ENCODE measurements at places on chromosomes 12 and 14.

GRCh38 chr12:71605039-71605438 is 58.6 kb downstream of the ZFC3H1 start:
- DNase-seq = no peak

GRCh38 chr12:97275728-97276590 is 186.6 kb upstream of the RMST start:
- no peak for DNase-seq

DNA sequence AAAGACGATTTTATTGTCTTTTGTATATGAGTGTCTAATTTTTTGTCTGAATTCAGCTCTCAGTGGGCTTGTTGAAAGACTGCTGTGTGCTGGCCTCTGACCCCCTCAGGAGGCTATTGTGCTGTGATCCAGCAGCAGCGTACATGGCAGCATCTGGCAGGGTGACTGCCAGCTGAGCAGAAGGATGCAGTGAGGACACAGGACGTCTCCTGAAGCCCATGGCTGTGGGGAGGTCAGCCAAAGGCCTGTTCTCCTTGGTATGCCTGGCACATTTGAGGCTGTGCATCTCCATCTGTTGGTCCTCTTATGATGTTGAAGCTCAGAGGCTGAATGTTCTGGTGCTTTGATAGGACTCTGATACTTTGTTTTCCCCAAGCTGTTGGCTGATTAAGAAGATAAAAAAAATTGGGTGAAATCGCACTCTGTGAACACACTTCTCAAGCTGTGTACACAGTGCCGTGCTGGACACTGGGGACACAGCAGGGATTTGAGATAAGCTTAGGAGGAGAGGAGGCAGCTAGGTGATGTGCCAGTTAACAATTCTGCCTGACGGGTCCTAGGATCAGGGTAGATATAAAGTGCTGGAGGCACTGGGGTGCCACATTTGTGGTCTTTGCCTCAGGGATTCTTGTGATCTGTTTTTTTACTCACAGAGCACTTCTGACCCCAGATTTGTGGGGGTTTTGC is 37.5 kb downstream of the EID3 start:
- DNase-seq = no peak

DNA sequence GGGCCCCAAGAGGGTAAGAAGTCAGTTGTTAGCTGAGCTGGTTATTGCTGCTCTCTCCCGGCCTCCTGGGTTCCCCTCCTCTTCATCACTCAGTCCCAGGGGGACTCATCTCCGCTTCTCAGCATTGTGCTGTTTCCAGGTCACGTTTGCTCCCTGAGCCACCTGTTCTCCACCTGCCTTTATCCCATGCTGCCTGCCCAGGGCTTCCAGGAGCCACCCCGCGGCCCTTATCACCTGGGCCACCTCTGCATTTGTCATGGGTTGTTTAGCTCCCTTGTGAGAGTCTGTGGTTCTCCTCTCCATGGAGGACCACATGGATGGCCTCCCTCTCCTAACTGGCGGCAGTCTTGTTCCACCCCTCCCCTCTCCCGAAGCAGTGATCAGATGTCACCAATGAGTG is 36.0 kb downstream of the SYNDIG1L start:
- DNase-seq = no peak

DNA sequence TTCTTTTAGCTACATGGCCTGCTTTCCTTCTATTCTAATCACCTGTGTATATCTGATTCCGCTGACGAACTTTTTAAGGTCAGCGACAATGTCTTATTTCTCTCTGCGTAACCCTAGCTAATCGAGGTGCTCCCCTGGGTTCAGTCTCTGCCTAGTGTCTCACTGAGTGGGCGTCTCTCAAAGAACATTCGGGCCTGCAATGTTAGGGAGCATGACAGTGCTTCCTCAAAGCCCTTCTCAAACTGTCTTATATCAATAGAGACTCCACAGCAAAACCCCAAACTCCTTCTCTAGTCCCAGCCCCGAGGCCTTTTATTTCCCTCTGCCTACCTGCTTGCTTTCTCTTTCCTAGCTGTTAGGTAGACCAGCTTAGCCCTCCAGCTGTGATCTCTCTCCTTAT is 13.7 kb upstream of the RPS6KL1 start:
- DNase-seq = no peak

GRCh38 chr12:47903151-47903611 is 1.6 kb downstream of the VDR start:
- no peak for DNase-seq

- DNase-seq = no peak
These were observed 63.9 kb upstream of the RMST start for GRCh38 chr12:97398704-97399103.

GRCh38 chr12:55694188-55694515 is 13.6 kb downstream of the ITGA7 start:
- DNase-seq = no peak

GRCh38 chr12:52119398-52120254 is 40.1 kb downstream of the SMIM41 start:
- no peak for DNase-seq

DNA sequence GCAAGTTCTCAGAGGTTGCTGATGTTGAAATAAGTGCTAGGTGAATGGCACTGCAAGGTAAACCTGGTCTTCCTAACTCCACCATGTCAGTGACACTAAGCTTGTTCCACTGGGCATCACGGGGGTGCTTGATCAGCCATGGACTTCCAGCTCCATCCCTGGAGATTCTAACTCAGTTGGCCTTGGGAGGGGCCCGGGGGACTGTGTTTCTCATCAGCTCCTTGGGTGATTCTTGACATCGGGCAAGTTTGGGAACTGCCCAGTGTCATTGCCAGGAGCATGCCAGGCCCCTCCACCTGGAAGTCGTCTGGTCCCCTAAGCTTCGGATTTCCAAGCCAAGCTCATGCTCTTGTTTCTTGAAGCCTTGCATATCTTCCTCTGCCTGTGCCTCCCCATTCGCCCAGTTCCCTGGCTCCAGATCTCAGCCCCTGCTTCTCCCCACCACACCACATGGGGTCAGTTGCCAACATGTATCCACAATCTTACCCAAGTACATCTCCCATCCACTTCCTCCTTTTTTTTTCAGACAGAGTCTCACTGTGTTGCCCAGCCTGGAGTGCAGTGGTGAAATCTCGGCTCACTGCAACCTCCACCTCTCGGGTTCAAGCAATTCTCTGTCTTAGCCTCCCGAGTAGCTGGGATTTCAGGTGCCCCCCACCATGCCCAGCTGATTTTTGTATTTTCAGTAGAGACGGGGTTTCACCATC is 30.7 kb upstream of the RFLNA start:
- DNase-seq = no peak

- no peak for DNase-seq
These were observed 166.6 kb upstream of the BCL2L14 start for GRCh38 chr12:11904124-11904523.

DNA sequence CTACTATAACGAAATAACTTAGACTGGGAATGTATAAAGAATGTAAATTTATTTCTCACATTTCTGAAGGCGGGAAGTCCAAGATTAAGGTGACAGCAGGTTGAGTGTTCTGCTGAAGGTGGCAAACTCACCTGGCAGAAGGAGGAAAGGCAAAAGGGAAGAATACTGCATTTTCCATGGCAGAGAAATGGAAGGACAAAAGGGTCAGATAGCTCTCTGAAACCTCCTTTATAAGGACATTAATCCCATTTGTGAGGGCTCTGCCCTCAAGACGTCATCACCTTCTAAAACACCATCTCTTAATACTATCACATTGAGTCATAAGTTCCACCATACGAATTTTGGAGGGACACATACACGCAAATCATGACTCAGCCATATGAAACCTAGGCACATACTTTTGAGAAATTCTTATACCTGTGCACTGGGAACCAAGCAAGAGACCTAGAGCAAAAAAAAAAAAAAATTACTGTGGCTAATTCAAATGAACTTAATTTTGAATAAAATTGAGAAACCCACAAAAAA is 1669.3 kb upstream of the FLRT2 start:
- DNase-seq = no peak

- DNase-seq = no peak
These were observed 116.0 kb downstream of the NRXN3 start for GRCh38 chr14:78286210-78286609.

DNA sequence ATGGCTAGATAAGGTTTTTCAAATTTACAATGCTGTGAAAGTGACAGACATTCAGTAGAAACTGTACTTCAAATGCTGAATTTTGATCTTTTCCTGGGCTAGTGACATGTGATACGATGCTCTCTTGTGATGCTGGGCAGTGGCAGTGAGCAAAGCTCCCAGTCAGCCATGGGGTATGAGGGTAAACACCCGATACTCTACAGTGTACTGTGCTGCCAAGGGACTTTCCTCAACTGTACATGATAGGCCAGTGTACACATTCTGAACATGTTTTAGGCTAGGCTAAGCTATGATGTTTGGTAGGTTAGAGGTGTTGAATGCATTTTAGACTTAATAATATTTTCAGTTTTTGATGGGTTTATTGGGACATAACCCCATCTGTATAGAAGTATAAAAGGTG is 17.6 kb downstream of the MBIP start:
- DNase-seq = no peak

- no peak for DNase-seq
These were observed 12.4 kb upstream of the PCNX1 start for GRCh38 chr14:70894868-70895267.

GRCh38 chr14:52328276-52328675 is 14.2 kb downstream of the PTGER2 start:
- no peak for DNase-seq

GRCh38 chr12:107622001-107622400 is 63.6 kb upstream of the PWP1 start:
- no peak for DNase-seq

DNA sequence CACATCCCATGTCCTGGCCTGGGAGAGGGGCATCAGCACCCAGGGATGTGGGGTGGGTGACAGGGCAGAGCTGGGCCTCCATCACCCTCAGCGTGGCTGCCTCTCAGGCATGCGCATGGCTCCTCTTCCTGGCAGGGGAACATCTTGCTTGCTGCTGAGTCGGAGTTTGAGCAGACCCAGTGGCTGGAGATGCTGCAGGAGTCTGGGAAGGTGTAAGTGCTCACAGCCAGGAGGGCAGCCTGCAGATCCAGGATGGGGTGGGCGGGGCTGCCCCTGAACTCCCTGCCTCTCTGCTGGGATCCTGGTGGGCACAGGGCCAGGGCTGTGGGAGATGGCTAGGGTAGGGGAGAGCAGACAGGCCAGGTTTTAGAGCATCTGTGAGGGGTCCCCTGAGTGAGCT is 16.2 kb downstream of the PLEKHD1 start:
- DNase-seq = no peak

- no peak for DNase-seq
These were observed 29.6 kb upstream of the NTN4 start for GRCh38 chr12:95820096-95820703.

- DNase-seq = no peak
These were observed 211.8 kb upstream of the AVPR1A start for GRCh38 chr12:63362791-63363190.

DNA sequence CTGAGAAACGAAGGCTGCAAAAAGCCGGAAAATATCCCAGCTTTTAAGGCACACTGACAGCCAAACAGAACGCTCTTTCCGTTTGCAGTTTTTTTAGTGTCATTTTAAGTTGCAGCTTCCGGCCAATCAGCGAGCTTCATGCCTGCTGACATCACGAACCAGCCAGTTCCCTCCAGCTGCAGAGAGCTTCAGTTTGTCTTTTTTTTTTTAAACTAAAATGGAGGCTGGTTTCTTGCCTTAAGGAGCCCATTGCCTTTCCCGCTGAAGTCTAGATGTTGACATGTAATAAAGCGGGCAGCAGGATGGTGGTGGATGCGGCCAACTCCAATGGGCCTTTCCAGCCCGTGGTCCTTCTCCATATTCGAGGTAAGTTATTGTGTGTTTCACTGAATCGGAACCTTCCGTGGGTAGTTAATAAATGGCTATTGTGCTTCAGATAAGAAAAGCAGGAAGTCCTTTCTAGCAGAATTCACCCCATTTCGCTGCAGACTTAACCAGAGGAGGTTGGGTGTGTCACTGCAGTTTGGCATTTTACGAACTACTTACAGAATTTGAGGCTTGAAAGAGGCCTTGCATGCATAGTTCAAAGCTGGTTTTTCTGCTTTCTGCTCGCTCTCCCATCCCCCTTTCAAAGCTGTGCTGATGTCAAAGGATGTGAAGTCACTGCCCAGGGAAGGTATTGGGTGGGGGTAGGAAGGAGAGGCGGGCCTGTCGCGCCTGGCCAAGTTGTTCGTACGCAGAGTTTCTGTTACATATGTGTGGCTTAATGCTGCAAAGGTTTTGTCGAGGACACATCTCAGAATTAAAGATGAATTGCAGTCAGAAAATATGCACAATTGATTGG is 48.4 kb downstream of the PPP2R5C start:
- peak; percentile 94 for DNase-seq

GRCh38 chr14:101398011-101398410 is 163.3 kb upstream of the DIO3 start:
- no peak for DNase-seq

DNA sequence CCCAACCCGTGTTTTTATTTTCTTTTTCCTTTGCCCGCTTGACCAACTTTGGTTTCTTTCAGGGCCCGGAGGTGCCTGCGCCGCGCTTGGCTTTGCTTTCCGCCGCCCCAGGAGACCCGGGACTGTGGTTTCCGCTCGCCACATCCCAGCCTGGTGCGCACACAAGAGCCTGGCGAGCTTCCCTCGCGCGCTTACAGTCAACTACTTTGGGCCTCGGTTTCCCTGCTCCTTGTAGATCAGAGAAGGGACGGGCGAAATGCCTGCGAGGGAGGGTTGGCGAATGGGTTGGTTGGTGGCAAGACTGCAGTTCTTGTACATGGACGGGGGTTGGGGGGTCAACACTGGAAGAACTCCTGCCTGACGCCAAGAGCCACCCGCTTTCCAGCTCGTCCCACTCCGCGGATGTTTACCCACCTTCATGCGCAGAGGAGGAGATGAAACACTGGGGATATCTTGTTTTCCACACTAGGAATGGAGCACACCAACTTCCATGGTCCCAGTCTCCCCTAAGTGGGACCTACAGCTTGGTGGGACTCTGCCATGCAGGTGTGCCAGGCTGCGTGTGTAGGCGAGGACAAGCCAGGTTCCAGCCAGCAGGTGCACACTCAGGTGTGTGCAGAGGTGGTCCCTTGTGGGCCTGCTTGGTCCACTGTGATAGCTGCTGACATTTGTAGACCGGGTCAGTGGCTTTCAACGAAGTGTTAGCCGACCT is 16.6 kb upstream of the TBX3 start:
- DNase-seq = no peak

GRCh38 chr14:76245097-76245496 is 93.4 kb downstream of the GPATCH2L start:
- DNase-seq = no peak

DNA sequence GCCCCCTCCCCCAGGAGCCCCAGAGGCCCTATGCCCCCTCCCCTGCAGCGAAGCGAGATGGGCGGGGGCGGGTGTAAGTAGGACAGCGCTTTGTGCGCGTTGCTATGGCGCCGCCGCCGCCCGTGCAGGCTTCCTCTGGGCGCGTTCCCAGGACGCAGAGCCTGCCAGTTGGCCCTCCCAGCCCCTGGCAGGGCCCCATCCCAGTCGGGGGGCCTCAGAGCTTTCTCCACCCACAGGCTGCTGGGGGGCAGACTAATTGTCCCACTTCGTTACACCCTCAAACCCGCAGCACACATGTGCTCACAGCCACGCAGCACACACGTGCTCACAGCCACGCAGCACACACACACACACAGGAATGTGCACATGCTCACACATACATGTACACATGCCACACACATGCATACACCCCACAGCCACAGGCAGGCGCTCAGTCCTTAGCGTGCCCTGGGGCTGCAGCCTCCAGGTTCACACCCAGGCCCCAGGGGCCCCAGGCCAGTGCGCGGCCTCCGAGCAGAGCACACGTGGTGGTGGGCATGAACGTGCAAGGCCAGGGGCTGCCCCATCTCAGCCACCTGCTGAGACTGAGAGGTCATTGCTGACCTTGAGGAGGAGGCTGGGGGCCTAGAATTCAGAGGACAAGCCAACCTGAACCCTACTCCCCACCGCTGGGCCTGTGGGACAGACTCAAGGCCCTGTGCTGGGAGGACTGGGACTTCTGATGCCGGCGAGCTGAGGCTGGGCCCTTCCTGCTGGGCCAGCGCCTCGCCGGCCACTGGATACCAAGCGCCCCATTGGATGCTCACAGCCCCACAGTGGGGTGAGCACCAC is 15.6 kb downstream of the TRMT61A start:
- no peak for DNase-seq
